ENCODE measurements at places on chromosomes 4 and X.
A peak's percentile ranks its signal among the peaks of the same experiment; 100 is the strongest.

- DNase-seq: no peak
Measured at GRCh38 chr4:146059865-146060264, 115.7 kb upstream of the LSM6 start.

DNA sequence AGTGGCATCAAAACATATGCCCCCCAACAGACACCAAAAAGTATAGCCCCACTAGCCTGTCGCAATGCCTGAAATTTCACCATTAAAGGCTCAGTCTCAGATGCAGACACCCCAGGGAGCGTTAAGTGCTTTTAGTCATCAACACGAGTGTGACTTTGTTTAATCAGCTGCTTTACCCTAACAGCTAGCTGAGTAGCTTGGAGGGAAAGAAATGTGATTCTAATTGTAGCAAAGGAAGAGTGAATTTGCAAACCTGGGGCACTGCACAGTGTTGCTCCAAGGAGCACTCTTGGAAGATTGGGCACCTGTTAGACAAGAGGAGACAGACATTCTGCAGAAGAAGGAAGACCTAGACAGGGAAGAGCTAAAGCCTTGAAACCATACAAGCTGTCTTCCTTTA lies 145.1 kb downstream of the BEND2 start:
- no peak for DNase-seq

- no peak for DNase-seq
Measured at GRCh38 chr4:155042014-155042413, 166.4 kb upstream of the NPY2R start.

DNA sequence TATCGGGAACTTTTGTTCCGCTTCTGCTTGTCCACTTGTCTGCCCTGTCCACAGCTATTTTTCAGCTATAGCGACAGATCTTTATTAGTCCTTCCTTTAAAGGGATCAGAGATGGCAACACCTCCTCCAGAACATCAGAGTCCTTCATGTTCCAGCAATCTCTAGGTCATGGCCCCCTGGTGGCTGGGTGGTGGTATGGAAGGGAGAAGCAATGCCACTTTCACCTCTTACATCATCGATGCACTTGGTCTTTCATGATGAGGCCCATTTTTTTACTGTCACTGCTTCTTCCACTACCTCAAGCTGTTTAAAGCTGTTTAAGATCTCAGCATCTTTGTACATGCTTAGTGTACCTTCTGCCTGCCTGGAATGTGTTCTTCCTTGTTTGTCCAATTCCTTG lies 106.7 kb downstream of the ARHGAP6 start:
- peak; percentile 23 for DNase-seq

GRCh38 chr4:121041307-121042090 lies 30.8 kb downstream of the NDNF start:
- peak; percentile 32 for DNase-seq

GRCh38 chrX:124346117-124346876 lies at the start of gene SH2D1A:
Gene SH2D1A (plus strand): TSS chrX:124346563. CDS start chrX:124346643, 80 bp downstream.
- DNase-seq: no peak

- peak; percentile 64 for DNase-seq
Measured at GRCh38 chr4:62399242-62399641, 1199.1 kb downstream of the ADGRL3 start.

GRCh38 chrX:82230013-82230412 lies 1028.1 kb downstream of the SH3BGRL start:
- DNase-seq: no peak

- peak; percentile 84 for DNase-seq
Measured at GRCh38 chr4:15001248-15001868, 923 bp upstream of the CPEB2 start.

GRCh38 chr4:35700663-35701062 lies 543.7 kb downstream of the ARAP2 start:
- DNase-seq: no peak
